NCI-H2227 treated with DMSO at 0.1 percent for 48 hours (cell line): ENCODE measurements at places on chromosomes 3 and 15.
A peak's percentile ranks its signal among the peaks of the same experiment; 100 is the strongest.

DNA sequence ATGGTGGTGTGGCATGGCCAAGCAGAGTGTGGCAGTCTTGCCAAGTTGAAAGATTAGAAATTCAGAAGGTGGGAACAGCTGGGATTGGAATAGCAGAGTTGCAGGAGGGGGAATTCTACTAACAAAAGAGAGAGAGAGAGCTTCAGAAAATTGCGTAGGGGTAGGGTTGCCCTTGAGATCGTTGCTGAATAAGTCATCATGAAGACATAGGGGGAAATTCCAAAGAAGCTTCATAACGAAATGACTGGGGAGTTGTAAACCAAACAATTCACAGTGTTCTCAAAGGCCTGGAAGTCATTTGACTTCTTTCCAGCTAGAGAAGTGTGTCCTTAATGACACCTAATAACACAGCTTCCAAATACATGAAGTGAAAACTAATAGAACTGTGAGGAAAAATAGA lies 26.3 kb upstream of the TIPARP start:
- DNase-seq: no peak

GRCh38 chr3:55191911-55192775 lies 264.3 kb upstream of the LRTM1 start:
- no peak for DNase-seq

DNA sequence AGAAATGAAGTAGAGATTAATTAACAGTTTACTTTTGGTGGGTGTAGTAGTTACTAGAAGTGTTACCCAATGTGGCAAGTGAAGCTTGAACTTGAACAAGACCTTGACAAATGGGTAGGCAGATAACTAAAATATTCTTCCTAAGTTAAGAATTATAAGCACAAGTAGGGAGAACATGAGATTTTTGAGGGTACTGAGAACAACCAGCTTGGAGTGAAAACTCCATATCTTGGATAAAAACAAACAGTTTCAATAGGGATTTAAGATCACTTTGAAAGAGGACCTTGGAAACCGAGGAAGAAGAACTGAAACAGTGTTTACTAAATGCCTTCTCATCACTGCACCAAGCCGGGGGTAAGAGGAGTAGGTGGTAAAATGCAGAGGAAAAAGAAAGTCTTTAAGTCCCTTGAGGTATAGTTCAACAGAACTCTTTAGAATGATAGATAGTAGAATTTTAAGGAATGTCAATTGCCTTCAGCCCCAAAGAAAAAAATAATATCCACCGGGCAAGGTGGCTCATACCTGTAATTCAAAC lies 496.7 kb downstream of the NAALADL2 start:
- no peak for DNase-seq

DNA sequence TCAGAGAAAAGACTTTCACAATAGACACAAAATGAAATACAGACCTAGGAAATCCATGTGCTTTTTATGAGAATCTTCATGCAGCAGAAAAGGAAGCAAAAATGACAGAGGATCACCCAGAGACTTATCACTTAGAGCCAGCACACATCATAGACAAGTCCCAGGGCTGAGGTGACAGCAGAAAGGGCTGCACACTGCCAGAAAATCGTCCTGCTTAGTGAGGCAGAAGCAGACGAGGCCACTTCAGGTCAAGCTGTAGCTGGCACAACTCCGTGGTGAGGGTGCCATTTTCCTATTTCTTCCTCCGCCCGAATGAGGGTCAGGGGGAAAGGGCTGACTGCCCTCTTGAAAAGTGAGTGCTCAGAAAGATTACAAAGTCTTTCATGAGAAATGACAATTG lies 95.9 kb upstream of the TNIK start:
- DNase-seq: peak; percentile 53

DNA sequence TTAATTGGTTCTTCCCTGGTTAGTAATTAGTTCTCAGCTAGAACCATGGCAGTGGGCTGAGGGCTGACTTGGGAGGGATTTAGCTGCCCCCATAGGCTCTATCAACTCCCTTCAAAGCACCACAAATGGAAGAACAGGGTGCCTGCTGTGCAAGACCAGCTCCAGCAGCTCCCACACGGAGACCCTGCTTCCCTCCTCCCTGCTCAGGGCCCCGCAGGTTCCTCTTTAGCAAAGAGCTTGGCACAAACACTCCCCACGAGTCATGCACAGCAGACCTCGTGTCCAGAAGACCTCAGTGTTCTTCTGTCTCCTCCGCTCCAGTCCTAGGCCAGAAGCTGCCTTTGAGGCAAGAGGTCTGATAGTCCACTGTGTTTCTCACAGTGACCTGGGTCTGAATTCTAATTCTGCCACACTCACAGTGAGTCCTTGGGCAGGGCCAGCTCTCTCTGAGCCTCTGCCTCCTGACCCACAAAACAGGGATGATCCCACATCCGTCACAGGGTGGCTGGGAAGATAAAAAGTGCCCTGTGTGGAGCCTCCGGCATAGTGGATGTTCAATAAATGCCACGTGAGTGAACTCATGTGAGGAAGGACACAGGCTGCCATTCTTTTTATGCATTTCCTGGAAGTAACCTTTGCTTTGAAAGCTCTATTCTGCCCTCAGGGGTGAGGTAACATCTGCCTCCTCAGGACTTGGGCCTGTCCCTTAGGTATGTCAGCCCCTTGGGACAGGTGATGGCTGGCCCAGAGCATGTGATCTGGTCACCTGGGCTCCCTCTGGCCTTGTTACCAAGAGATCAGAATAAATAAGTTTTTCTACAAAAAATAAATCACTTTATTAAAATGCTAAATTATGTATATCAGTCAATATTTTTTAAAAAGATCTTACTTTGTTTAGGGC lies 7.6 kb downstream of the RAB6B start:
- peak; percentile 11 for DNase-seq

DNA sequence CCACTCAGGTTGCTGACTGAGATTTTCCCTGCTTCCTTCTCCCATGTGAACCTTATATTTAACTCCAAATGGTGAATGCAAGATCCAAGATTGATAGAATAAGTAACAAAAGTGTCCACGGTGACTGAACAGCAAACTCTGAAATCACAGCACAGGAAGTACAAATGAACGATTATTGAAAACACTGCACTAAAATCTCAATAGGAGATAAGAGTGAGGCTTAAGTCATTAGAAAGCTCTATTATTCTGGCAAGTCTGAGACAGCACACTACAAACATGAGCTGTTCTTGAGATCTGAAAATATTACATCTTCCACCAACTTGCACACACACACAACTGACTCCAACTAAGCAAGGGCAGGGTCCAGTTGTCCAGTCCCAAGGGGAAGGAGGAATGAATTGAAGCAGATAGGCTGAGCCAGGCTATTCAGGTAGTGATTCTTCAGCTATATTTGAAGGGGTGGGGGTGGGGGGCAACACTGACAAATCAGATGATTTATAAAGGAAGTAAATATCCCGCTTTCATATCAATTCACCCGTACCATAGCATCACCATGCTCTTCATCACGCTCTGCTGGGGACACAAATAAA lies 2.9 kb downstream of the ZNF385D start:
- DNase-seq: no peak

GRCh38 chr3:123412076-123412475 lies 36.8 kb downstream of the ADCY5 start:
- DNase-seq: no peak

DNA sequence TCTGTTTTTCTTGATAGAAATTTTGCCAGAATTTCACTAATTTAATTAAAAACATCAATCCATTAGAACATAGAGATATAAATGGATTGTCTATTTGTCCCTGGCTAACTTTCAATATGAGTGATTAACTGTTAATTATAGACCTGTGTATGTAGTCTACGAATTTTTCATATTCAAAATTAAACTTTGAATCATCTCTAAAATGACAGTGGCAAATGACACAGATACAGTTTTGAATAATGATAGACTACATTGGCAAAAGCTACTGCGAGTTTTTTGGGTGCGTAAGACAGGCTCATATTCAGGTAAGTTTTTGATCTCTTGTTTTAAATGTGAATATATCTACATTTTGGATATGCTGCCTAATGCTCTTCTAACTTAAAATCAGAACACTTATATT lies 86.0 kb upstream of the TBC1D5 start:
- no peak for DNase-seq

- DNase-seq: no peak
Observed at GRCh38 chr3:165642761-165643420, 194.3 kb downstream of the BCHE start.

DNA sequence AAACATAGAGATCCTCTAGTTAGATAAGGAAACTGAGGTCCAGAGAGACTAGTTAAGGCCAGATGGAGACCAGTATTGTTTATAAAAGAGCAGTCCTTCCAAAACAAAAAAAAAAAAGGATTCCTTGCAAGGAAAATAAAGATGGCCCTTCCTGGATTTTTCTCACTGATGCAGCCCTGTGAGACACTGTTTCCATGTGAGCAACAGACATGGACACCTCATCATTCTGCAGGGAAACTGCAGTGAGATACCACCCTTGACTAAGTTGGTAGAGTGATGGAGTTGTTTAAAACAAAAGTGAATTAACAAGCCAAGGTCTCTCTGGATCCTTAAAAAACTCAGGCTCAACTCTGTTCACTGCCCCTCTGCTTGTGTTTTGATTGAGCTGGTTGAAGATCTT lies 65.6 kb upstream of the MYZAP start:
- DNase-seq: no peak
